ENCODE measurements at places on chromosomes 16 and 17.

- DNase-seq, result no peak
Observed at GRCh38 chr16:87057211-87057881, 259.8 kb downstream of the C16orf95 start.

- DNase-seq, result no peak
Observed at GRCh38 chr17:34249478-34249877, 5.6 kb upstream of the CCL2 start.

DNA sequence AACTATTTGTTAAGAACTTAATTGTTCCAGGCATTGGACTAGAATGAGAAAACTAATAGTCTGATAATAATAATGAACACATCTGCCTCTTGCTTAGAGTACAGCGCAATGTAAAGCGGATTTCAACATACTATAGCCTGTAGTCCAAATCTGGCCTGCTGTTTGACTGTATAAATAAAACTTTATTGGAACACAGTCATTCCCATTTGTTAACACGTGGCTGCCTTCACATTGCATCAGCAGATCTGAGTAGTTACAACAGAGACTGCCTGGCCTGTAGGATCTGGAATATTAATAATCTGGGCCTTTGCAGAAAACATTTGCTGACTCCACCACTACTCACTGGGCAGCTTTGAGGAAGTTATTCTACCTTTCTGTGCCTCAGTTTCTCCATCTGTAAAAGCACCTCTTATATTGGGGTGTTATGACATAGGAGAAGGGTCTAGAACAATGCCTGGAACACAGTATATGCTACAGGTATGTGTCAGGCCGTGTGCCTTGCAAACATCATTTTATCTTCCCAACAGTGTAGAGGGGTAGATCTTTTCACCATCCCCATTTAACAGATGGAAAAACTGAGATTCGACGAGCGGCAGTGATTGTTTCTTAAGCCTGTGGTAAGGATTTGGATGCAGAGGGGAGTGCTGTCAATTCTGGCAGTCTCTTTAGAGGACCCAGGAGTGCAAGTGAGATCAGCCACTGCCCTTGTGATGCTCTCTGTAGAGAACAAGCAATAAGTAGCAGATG lies 22.2 kb downstream of the PDILT start:
- DNase-seq, result no peak

DNA sequence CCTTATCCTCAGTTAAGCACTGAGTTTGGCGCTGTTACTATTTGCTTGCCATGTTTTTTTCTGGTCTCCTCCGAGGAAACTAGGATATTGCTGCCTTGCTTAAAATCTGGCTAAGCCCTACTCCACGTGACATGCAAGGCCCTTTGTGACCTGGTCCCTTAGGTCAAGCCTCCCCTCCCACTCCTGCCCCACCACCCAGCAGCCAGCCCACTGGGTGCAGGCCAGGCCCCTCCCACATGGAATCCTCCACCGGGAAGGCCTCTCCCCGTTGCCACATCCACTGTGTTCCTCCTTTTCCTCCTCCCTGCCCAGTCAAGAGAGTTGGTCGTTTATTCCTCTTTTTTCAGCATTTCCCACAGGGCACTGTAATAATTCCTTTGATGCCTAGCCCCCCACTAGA lies 16.2 kb downstream of the PSMD3 start:
- no peak for DNase-seq

- peak; percentile 55 for DNase-seq
Observed at GRCh38 chr16:4487955-4488498, 11.8 kb downstream of the HMOX2 start.

DNA sequence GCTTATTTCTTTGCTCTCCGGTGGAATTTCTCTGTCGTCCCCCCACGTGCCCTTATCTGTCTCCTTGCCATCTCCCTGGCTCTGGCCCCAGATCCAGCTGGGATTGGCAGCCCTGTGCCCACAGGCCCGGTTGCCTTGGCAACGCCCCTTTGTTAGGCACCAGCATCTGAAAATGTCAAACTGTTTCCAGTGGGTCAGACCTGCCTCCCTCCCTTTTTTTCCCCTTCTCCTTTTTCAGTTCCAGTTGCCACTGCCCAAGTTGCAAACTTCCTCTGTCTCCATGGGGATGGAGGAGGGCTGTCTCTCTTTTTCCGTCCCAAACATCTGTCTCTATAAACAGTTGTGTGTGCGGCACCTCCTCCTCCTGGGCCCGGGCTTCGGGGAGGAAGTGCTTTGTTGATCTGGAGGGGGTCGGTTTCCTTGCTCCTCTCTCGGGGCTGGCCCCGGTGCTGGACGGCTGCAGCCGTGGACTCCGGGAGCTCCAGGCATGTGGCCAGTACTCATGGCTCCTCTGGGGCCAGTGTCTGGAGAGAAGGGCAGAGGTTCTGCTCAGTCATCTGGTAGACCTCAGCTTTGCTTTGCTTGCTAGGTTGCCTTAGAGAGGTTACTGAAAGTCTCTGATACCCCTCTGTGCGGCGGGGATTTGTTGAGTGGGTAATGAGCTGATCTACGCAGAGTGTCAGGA lies 35.3 kb downstream of the SOCS3 start:
- peak; percentile 88 for DNase-seq

DNA sequence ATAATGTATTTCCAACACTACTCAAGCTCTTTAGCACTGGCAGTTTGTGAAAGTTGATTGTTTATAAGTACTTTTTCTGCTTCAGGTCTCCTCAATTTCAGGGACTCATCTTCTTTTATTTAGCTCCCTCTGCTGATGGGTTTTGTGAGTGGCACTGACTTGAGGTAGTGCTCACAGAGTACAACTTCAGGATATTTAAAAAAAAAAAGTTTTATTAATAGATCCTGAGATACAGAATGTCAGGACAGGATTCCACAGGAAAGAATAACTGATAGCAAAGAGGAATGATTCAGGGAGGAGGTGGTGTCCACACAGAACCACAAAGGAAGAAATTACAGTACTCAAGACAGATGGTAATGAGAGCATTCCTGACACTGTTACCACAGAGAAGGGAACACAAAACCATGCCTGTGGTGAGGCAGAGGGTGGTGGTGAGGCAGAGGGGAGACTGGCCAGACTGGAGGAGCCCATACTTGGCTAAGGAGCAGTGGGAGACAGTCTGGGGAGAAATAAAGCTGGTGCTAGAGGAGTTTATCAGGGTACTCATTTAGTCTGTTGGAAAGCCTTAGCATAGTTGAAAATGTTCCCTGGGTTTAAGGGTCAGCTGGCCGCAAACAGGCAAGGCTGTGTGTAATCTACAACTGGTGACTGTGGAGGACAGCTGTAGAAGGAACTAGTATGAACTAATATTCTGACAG lies 63.7 kb downstream of the SPAG9 start:
- DNase-seq, result peak; percentile 90

- no peak for DNase-seq
Observed at GRCh38 chr17:179066-179432, 2.4 kb downstream of the DOC2B start.

GRCh38 chr16:25298165-25298872 lies 40.7 kb upstream of the ZKSCAN2 start:
- DNase-seq, result no peak

- no peak for DNase-seq
Observed at GRCh38 chr16:79716645-79717332, 116.3 kb upstream of the MAF start.
